Stimulated activated CD4-positive, alpha-beta T cell treated with anti-CD3 and anti-CD28 coated beads, Interleukin-4, amount 100 ng/mL, for 1 hour (primary cell): ENCODE measurements at places on chromosomes 6 and 20.

DNA sequence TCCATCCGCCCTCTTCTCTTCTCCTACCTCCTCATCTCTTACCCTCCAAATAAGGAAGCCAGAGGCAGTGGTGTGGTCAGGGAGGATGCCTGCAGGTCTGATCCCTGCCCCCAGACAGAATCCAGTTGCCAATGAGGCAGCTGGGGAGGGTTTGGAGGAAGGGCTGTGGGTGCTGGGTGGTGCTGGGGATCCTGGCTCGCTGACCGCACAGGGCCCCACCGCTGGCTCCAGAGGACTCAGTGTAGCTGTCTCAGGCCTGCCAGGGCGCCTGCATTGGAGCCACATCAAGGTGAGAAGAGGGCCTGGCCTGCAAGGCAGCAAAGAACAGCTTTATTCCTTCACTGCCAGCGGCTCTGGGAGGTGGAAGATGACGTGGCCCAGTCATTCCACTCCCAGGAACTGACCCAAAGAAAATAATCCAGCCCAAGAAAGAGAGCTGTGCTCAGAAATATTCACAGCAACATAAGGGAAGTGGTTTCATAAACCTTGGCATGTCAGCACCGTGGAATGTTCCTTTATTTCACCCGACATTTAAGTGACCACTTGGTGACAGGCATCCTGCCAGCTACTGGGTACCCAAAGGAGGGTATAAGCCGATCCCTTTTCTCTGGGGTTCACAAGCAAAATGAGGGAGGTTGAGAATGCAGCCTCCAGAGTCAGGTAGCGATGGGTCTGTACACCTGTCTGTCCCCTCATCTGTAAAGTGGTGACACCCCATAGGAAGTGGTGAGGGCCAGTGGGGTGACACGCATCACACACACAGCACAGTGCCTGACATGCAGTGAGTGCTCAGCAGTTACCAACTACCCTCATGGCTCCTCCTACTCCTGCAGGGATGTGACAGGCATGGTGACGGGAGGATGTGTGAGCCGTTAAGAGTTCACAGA is 125.1 kb downstream of the SNX5 start:
- DNase-seq: no peak

DNA sequence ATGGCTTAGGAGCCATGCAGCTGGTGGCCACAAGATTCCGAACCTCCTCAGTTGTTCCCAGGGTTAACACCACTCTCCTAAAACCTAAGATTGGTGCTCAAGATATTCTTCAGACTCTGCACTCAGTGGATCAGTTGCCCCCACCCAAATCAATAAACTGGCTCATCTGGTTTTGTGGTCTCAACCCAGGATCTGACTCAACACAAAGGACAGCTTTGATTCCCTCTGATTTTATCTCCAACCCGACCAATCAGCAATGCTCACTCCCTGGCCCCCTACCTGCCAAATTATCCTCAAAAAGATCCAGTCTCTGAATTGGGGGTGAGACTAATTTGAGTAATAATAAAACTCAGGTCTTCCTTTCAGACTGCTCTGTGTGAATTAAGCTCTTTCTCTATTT is 137.5 kb downstream of the EYS start:
- DNase-seq: no peak

DNA sequence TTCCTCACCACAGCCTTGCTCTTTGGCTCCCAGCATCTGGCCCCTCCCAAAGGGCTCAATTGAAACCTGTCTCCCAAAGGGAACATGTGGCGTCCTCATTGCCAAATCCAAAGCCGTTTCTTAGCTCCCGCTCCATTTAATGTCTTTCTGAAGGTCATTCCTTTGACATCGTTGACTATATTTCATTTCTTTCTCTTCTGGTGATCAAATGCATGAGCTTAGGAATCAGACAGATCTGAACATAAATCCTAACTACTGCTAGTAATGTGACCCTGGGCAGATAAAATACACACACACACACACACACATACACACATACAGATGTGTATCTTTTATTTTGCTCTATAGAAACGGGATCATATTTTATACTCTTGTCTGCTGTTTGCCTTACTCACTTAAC is 964.7 kb upstream of the FLRT3 start:
- DNase-seq: no peak

DNA sequence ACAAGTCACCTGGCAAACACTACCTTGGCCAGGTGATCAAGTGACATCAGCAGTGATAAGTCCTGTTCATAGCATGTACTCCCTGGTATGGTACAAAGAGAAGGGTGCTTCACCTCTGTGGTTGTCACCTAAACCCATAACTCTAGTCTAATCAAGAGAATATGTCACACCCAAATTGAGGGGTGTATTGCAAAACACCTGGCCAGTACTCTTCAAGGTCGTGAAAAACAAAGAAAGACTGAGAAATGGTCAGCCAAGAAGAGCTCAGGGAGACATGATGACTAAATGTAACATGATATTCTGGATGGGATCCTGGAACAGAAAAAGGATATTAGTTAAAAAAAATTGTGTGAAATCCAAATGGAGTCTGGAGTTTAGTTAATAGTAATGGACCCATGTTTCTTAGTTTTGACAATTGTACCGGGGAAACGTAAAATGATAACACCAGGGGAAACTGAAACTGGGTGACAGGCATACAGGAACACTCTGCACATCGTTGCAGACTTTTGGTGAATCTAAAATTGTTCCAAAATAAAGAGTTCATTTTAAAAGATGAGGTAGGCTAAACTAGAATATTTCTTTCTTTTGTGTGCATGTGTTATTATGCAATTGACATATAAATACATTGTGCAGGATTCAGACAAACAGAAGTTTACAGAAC is 262.0 kb downstream of the CDC5L start:
- no peak for DNase-seq

DNA sequence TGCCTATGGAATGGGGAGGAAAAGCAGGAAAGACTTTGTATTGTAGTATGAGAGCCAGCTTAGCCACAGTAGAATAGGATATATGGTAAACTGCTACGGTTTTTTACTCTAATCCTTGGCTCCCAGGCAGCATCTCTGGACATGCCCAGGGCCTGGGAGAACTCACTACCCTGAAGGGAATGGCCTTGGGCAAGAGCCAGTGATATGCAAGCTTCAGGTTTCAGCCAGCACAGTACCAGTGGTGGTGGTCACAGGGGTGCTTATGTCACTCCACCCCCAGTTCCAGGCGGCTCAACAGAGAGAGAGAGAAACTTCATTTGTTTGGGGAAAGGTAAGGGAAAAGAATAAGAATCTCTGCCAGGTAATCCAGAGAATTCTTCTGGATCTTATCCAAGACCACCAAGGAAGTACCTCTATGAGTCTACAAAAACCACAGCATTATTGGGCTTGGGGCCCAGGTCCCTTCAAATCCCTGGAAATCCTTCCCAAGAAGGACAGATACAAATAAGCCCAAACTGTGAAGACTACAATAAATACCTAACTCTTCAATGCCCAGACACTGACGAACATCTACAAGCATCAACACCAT is 121.2 kb downstream of the THBS2 start:
- no peak for DNase-seq

GRCh38 chr20:36468149-36469000 is 72.9 kb upstream of the MYL9 start:
- DNase-seq: no peak

GRCh38 chr6:53704700-53705099 is 39.1 kb upstream of the KLHL31 start:
- no peak for DNase-seq

DNA sequence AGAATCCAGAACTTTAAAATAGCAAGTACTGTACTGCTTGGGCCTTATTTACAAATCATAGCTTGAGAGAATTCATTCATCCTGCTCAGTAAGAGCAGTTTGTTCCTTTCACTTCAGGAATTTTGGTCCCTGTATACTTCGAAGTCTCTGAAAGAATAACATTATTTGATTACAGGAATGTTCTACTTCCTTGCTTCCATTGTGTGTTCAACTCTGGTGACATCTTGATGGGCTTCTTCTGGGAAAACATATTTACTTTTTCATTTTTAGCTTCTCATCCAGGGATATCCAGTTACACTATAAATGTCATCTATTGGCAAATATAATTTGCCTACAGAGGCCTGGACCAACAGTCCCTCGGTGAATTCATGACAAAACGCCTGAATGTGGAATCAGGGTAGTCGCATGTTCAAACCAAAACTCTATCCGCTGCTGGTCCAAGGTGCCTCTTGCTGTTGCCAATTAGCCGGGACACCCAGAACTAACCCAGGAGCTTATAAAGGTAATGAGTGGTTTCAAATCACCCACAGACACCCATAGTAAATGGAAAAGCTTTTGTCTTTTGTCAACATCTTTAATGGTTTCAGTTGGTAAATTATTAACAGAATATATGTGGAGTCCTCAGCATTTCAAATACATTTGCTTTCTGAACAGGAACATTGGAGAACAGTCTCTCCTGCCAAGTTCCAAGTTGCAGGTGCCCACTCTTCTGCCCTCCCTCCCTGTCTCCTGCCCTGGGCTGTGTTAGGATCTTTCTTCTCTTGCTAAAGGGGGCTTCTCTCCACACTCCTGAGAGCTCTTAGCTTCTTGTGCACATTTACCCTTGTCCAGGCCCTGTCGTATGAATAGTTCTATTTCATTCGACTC is 162.5 kb upstream of the CITED2 start:
- DNase-seq: no peak

DNA sequence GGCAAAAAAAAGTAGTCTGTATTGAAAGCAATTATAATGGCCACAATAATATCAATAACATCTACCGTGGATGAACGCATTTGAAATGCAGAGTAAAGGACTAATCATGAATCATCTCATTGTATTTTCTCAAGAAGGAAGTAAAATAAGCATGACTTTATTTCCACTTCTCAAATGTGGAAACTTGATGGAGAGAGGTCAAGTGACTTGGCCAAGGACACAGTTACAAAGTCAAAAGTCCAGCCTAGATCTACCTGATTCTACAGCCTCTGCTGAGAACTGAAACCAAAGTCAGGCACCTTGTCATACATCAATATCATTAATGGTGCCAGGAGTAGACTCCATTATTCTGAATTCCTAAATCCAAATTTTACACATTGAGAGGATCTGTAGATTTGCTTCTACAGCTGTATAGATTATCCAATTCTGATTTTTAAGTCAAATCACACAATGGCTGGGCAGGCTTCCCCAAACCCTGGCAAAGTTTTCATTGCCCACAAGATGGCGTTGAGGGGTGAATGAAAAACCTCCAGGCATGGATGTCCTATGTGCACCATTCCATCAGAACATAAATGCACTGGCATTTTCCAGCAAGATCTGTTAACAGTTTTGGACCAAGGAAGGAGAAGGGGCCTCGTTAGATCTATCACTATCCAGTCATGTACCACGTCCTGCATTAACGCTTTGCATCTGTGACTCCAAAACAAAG is 423.1 kb downstream of the MAFB start:
- no peak for DNase-seq
